ENCODE measurements at places on chromosomes 1 and 21.

DNA sequence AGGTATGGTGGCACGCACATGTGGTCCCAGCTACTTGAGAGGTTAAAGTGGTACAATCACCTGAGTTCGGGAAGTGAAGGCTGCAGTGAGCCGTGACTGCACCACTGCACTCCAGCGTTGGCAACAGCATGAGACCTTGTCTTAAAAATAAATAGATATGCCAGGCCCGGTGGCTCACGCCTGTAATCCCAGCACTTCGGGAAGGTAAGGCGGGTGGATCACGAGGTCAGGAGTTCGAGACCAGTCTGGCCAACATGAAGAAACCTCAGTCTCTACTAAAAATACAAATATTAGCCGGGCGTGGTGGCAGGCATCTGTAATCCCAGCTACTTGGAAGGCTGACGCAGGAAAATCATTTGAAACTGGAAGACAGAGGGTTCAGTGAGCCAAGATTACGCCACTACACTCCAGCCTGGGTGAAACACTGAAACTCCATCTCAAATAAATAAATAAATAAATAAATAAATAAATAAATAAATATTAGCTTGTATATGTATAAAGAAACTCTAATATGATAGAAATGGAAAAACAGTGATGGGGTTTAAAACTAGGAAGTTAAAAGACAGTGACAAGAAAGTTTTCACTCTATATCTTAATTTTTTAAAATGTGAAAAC, 18.8 kb downstream of the GATAD2B start:
- DNase-seq = no peak

GRCh38 chr1:41461790-41462679, 22.4 kb downstream of the EDN2 start:
- DNase-seq = no peak

DNA sequence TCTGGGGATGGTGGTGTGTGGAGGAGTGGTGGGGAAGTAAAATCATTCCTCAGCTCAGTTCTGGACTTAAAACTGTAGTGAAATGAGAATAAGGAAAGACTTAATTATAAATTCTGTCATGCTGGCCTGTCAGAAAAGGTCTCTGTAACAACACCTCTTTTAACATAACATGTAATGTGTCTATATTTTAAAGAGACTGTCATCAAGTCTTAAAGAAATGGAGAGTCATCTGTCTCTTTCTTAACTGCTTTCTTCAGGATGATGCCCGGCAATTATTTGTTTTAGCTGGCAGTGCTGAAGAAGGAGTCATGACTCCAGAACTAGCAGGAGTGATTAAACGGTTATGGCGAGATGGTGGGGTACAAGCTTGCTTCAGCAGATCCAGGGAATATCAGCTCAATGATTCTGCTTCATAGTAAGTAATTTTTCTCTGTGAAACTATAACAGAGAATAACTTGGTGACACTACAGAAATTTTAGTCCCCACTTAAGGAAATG, 30.6 kb downstream of the GNAI3 start:
- no peak for DNase-seq

DNA sequence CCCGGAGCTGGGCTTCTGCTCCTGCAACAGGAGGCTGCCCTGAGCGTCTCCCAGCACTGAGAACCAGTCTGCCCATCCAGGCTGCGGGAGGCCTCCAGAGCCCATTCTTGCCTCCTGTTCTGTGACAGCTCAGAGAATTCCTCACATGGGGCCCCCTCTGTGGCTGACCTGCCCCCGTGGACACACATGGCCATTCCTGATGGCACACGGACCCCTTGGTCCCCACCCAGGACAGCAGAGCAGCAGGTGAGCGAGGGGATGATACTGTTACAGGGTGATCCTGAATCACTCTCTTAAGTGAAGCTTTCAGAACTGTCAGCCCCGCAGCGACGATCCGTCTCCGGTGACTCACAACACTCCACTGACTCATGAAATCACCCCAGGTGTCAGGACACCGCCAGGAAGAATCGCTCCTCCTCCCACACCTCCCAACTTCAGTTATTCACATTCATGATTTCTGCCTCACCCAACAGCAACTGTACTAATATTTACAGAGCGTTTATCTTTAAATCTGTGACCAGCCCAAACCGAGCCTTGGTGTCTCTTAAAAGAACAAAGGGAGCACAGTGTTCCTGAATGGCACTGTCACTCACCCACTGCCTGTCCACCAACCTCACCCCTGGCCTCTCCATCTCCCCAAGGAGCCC, 22.5 kb downstream of the CHD5 start:
- no peak for DNase-seq

DNA sequence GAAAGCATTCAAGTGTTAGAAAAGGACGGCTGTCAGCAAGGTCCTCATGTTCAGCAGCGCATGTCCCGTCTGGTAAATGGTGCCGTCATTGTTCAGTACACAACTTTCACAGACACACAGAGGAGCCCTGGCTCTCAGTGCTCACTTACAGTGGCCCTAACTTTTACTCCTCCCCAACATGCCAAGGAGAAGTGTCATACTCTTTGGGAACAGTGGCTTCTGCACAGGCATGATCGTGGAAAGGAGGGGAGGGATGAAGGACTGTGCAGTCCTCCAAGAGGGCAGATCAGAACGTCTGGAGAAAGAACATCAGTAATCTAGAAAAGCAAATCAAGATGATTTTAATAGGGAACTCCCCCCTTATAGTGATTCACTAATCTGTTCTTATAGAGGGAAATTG, 3.8 kb upstream of the GRHL3 start:
- DNase-seq = no peak

Measured in iPS DF 6.9 (cell line).